ENCODE measurements at places on chromosomes 7 and 10.

GRCh38 chr10:119761106-119761505 is 35.3 kb downstream of the INPP5F start:
- DNase-seq = no peak

DNA sequence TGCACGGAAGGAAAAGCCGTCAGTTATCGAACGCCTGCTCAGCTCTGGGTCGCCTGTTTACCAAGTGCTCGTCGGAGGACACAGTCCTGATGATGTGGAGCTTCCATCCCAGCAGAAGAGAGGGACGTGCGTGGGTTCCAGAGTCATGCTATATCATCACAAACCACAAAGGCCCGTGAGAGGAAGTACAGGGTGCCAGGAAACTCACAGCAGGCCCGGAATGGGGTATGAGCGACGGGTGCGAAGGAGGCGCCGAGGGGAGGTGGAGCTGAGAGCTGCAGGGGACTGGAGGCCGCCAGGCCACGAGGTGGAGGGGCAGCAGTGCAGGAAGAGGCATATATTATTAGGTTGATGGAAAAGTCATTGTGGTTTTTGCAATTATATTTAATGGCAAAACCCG is 102.5 kb downstream of the ACTR3B start:
- no peak for DNase-seq

- no peak for DNase-seq
These were observed 121.7 kb downstream of the PRPF18 start for GRCh38 chr10:13708256-13708990.

DNA sequence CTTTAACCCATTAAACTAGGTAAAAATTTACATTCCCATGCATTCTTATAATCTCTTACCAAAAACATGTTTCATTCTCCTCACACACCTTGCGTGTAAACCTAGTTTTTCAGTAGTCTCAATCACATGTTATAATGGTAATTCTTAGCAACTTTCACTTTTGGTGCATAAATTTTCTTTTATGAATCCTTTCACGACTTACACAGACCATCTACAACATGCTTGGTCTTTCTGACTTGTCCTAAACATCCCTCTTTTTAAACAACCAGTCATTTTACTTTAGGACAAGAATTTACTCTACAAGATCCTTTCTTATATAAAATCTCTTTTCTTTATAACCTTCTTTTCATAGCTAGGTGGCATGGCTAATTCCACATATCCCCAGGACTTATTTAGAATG is 25.8 kb downstream of the FBXL13 start:
- DNase-seq = no peak

DNA sequence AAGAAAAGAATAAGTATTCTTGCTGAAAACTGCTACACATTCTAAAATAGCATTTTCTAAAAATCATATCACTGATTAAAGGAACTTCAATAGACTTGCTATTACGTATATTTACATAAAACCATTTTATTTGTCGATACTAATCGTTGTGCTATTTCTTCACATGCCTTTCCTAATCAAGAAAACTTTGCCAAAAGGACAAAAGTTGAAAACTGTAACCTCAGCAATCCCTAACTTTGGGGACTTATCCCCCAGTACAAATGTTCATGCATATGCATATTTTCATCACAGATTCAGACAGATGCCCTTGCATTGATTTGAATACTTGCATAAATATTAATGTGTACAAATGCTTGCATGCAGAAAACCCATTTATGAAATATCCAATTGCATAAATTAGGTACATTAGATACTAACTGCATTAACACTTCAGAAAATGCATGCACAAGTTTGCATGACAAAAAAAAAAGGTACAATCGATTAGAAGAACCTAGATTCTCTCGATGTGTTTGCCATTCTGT is 35.6 kb upstream of the NEBL start:
- DNase-seq = no peak

DNA sequence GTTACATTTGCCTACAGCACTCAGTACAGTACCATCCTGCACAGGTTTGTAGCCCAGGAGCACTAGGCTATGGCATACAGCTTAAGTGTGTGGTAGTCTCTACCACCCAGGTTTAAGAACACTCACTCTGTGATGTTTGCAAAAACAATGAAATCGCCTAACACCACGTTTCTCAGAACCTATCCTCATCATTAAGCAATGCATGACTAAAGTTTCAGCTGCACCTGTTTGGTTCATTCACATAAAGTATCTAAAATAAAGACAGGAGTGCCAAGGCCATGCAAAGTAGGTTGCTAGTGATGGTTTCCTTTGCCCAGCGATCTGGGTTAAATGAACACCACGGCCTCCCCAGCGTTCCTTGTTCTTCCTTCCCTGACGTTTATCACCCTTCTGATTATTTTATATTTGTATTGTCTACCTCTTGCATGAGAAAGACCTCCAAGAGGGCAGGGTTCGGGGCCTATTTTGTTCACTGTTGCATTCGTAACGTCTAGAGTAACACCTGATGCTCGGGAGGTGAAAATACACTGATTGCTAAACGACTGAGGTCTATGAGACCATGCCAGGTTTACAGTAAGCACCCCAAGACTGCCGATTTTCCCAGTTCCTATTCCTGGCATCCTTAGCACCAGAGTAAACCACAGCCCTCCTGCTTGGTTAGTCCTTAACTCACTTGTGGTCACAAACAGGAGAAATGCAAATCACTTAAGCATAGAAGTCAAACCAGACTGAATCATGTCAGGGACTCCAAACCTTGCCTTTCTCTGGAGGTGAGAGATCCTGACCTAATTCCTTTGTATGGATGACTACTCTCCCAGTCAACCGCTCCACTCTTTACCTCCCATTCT is 204.1 kb upstream of the NFE2L3 start:
- DNase-seq = no peak

GRCh38 chr10:42640610-42641229 is 2.4 kb upstream of the ZNF33B start:
- DNase-seq = no peak

GRCh38 chr7:29009947-29010346 is 51.8 kb upstream of the TRIL start:
- no peak for DNase-seq

DNA sequence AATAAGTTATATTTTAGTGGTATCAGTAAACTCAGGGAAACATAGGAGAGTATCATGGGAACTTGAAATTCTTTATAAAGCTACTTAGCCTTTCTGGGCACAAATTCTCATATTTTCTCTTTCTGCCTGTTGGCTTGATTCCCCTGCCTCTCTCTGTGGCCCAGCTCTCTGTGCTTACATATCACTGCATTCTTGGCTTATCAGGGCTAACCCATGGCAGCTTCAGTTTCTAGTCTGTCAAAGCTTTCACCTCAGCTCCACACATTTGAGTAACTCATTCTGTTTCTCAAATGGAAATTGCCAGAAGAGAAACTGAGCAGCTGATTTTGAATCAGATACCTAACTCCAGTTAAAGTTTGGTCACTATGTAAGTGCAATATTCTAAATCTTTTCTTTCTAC is 713.1 kb downstream of the DNAJB9 start:
- no peak for DNase-seq

DNA sequence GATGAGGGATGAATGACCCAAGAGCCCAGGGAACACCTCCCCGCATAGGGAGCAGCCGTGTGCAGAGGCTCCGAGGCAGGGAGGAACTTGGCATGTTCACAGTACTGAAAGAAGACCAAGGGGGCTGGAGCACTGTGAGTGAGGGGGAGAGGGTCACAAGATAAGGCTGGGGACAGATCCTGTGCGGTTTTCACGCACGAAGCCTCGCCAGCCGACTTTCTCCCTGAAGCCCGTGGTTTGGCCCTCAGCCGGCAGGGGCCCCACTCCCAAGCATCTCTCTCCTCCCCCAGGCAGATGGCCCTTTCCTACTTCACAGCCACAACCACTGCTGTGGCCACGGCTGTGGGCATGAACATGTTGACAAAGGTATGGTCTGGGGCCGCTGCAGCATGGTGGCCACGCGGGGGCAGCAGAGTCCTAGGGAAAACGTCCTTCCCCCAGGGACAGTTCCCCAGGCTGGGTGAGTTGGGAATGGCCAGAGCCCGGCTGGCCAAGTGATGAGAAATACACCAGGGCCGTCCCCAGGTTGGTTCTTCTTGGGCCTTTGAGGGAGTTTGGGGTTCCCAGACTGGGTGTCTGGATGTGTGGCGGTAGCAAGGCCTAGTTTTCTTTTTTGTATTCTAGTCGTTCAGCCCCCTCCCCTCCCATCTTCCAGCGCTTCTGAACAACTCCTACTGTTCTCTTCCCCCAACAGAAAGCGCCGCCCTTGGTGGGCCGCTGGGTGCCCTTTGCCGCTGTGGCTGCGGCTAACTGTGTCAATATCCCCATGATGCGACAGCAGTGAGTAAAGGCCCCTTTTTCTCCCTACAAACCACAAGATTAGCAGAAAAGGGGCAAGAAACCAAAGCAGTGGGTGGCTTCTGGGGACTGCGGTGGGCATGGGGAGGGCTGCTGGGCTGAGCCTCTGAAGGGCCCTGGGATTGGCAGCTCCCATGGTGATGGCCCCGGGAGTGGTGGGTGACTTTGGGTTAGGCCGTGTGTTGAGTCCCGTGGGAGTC is 14.4 kb upstream of the WBP1L start:
- DNase-seq = no peak

DNA sequence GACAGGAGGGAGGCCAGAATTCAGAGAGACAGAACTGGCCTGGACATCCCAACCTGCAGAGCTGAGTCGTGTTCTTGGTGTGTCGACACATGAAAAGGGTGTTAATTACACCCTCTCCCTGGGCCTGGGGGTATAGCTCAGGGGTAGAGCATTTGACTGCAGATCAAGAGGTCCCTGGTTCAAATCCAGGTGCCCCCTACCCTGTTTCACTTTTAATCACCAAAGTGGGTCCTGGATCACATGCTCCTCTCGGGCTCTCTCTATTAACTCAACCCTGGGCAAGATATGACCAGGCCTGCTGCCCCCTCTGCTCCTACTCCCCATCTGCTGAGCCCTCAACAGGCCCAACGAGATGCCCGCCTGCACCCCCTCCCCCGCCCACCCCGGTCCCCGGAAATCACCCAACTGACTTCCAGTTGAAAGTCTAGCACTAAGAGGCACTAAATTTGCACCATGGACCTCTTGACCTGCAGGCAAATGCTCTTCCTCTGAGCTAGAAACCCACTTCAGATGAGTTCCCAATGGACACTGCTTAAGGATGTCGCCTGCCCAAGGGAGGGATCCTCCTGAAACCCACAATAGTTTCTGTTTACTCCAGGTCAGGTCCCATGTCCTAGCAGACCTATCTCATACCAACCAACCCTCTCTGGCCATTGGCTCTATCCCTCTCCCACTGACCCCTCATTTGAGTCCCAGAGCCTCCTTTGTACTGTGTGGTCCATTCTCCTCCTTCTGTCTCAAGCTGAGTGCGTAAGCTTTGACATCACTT is 137.6 kb downstream of the ZNF467 start:
- peak; percentile 94 for DNase-seq

DNA sequence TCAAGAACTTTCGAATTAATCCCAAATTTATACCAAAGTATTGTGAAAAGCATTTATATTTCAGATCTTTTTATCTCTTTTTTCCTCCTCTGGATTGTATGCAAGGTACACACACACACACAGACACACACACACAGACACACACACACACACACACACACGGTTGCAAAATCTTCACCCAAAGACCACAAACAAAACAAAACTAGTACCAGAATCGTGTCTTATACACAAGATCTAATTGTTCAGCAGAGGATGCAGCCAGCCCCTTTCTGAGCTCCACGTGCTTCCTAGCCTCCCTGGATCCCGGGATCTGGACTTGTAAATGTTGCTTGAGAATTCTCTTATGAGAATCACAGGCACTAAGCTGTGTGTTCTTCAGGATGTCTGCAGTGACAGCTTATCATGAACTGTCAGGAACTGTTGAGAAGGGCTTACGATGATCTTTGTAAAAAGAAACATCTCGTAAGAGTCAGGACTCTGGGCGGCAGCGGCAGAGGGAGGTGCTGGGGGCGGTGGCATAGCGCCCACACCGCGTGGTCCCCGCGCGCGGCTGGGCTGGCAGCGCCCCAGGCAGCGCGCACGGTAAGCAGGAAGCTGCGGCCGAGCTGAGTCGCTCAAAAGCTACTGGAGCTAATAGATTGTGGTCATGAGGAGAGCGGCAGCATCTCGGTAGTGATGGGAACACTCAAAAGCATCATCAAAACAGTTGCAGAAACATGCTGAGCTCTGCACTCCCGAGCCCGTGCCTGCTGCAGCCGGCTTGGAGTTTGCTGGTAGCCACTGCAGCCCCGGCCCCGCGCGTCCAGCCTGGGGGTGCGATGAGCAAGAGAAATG is 277.6 kb downstream of the GATA3 start:
- DNase-seq = no peak

DNA sequence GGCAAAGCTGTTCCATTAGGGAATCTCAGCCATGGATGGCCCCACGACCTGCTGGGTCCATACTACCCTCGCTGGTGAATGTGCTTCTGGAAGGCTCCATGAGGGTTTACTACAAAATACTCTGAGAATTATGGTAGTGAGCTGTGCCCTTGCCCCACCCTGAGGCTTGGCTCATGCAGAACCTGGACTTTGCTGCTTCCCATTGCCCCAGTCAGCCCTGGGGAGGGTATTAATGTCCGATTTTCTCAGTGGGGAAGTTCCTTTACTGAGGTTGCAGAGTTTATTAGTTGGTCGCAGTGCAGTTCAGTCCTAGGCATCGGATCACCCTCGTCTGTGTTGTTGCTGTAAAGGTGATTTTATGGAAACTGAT is 310.1 kb downstream of the WDR37 start:
- DNase-seq = no peak

DNA sequence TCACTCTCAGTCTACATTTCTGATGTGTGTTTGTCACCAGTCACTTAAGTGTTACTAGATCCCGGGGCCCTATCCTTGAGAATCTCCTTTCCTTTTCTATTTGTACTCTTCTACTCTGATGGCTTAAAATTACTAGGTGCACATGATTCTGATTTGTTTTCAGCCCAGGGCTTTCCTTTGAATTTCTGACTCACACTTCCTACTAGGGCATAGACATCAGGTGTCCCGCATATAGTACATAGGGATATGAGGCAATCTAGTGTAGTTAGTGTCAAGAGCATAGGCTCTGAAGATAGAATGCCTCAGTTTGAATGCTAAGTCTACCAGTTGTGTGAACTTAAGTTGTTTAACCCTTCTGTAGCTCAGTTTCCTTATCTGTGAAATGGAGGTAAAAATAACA is 49.4 kb upstream of the LRRN3 start:
- no peak for DNase-seq

- no peak for DNase-seq
These were observed 31.6 kb downstream of the USP54 start for GRCh38 chr10:73559590-73559989.

GRCh38 chr7:474605-475424 is 44.8 kb downstream of the PDGFA start:
- no peak for DNase-seq

- DNase-seq = no peak
These were observed 41.0 kb upstream of the CDK6 start for GRCh38 chr7:92877367-92877766.

GRCh38 chr7:70710651-70711050 is 421.3 kb upstream of the GALNT17 start:
- no peak for DNase-seq

- DNase-seq = no peak
These were observed 378.5 kb downstream of the CCSER2 start for GRCh38 chr10:84706875-84707274.

- DNase-seq = no peak
These were observed at the start of gene CH25H for GRCh38 chr10:89207181-89207800. Gene CH25H (minus strand): TSS chr10:89207317. CDS start chr10:89207292, 25 bp downstream.

GRCh38 chr7:101588131-101588935 is 40.8 kb downstream of the MYL10 start:
- no peak for DNase-seq
